ENCODE measurements at places on chromosomes 3 and 15.

DNA sequence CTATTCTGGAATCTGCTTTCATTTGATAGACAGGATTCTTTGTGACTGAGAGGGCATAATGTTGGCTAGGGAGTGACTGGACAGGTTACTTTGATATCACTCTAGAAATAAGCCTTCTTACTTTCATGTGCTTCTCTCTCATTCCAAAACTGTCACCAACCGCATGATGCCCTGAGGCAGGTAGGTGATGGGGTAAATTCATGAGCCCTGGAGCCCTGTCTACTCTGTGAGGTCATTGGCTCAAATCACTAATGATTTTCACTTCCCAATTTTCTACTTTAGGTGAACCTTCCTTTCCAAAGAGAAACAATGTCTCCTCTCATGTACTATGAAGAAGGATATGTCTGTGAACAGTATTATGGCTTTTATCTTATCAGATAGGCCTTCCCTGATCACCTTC, 596.7 kb downstream of the TUSC7 start:
- no peak for DNase-seq

- DNase-seq: no peak
Measured at GRCh38 chr3:37114251-37115145, 59.9 kb downstream of the LRRFIP2 start.

DNA sequence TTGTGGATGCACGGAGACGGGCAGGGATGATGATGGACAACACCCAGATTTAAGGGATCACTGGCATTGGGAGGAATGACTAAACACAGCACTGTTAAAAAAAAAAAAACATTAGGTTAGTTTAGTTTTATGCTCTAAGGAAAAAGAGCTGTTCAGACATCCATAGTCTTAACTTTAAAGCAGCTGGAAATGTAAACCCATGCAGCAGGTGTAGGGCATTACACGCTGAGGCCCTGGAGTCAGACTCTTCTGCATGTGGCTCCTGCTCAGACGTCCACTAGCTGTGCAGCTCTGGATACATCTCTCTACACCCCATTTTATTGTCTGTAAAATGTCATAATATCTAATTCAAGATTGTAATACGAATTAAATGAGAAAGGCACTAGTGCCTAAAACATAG, 191.8 kb upstream of the RASGRP1 start:
- DNase-seq: no peak

DNA sequence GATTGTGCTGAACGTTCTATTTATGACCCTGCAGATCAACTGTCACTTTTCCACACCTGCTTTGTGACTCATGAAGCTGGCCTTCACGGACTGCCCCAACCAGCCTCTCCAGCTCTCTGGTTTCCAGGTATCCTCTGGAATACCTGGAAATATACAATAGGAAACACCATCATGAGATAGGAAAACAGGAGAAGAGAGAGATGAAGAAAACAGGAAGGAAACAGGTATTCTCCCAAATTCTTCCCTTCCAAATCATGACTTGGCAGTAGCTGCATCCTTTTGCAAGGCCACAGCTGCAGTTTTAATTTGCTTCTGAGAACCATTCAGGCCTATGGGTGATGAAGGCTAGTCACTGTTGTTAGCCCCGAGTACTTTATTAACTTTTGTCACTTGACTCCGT, 909.1 kb downstream of the EPHA3 start:
- DNase-seq: no peak

- DNase-seq: no peak
Measured at GRCh38 chr3:168154089-168154488, 58.4 kb upstream of the GOLIM4 start.

DNA sequence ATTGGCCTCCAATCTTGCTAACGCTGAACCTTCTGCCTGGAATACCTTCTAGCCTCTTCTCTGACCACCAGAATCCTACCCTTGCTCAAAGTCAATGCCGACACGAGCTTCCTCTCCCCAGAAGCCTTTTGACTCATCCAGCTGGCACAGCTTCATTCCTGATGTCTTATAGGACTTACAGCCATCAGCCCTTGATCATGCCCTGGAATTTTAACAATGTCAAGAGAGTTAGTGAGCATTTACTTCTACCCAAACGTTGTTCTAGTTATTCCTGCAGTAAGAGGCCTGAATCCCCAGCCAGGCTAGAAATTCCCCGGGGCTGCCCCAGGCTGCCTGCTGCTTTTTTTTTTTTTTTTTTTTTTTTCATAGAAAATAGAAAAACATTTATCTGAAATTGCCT, 3.9 kb downstream of the CYP1A2 start:
- DNase-seq: no peak

GRCh38 chr15:81516461-81516860, 142.4 kb upstream of the TMC3 start:
- no peak for DNase-seq

GRCh38 chr3:4720316-4721075, 227.3 kb downstream of the ITPR1 start:
- DNase-seq: peak; percentile 91

DNA sequence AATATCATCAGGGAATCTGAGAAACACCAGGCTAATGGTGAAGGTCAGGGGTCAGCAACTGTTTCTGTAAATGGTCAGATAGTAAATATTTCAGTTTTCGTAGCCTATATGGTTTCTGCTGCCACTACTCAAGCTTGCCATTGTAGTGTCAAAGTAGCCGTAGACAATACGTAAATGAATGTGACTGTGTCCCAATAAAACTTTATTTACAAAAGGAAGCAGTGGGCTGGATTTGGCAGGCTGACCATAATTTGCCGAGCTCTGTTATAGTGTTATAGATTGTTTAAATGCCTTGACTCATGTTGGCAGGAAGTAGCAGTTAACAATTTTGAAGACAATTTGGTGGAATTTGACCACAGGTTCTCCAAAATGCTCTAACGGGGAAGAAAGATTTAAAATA, 548.2 kb downstream of the FOXP1 start:
- DNase-seq: no peak

GRCh38 chr15:96818861-96819260, 488.4 kb downstream of the NR2F2 start:
- no peak for DNase-seq

- DNase-seq: no peak
Measured at GRCh38 chr15:87597346-87598052, 659.0 kb downstream of the NTRK3 start.

DNA sequence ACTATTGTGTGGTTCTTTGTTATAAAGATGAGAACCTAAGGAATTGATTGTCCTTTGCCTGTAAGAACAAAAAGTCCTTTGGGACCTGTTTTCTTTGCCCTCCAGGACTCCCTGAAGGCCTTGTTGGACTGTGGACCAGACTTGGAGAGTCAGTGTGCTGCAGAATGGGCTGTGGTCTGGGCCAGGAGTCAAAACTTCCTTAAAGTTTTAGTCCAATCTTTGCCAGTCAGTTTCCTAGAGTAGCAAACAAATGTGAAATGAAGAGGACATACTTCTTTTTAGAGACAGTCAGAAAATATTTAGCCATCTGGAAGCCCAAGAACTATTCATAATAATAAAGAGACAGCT, 45.4 kb downstream of the PDE8A start:
- DNase-seq: no peak

- DNase-seq: peak; percentile 44
Measured at GRCh38 chr3:127853681-127854080, 31.4 kb upstream of the MGLL start.
